Stimulated activated CD4-positive, alpha-beta T cell treated with anti-CD3 and anti-CD28 coated beads, Interleukin-1b, Interleukin-23, amount 100 ng/mL, for 4 hours (primary cell): ENCODE measurements at places on chromosomes 11 and 22.

DNA sequence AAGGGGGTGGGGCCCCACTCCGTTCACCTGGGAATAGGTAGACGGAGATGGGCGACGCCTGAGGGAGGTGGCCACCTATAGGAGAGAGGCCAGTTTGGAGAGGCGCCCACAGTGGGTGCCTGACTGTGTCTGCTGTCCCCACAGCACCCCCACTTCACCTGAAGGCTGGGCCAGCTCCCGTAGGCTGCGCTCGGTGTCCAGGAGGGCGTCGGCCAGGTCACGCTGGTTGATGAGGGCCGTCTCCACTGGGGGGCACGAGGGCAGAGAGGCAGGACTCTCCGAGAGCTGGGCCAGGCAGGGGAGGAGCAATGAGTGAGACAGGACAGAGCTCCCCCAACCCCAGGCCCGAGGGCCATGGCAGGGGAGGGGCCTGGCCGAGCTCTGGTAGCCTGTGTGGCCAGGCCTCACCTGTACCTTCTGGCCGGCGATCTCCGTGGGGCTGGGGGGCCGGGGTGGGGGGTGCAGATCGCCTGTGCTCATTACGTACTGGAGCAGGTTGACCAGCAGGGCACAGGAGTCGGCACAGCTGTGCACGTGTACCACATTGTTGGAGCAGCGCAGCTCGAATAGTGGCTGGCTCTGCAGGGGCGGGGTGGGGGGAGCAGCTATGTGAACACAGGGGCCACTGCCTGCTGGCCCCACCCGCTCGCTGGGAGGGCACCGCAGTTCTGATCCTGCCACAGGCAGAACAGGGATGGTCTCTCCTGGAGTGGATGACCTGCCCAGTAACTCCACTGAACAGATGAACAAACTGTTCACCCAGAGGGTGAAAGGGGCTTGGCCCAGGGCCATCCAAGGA is 14.7 kb downstream of the ATG2A start:
- DNase-seq = no peak

GRCh38 chr11:128472128-128473089 is 114.9 kb downstream of the ETS1 start:
- no peak for DNase-seq

DNA sequence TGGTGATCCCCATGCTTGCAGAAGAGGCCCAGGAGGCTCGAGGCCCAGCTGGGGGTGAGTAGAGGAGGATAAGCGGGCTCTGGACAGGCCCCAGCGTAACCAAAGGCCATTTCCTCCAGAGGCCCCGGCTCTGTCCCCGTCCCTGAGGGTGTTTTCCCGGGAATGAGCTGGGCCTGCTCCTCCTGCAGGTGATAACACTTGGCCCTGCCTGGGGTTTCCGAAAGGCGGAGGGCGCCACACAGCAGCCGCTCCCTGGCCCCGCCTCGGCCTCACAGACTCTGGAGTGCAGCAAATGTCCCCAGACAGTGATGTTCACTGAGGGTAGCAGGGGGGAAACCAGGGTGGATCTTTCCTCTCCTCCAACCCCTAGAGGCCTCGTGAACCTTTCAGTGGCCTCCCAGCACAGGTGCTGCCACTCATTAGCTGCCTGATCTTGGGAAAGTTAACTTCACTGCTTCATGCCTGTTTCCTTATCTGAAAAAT is 10.5 kb upstream of the MGAT3 start:
- DNase-seq = no peak

DNA sequence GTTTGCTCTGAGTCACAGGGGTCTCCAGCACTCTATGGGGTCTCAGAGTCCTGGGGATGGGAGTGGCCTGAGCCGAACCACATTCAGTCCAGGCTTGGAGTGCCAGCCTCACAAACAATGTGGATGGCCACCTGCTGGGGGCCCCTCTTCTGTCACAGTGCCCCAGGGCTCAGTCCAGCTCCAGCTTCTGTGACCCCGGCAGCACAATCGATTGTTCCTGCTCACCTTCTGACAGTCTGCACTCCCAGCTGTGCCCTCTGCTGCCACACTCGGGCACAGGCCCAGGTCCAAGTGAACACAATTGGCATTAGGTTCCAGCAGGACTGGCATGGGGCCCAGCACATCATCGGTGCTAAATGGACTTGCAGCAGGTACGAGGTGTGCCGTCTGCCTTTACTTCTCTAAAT is 84.8 kb downstream of the TP53I11 start:
- DNase-seq = no peak

DNA sequence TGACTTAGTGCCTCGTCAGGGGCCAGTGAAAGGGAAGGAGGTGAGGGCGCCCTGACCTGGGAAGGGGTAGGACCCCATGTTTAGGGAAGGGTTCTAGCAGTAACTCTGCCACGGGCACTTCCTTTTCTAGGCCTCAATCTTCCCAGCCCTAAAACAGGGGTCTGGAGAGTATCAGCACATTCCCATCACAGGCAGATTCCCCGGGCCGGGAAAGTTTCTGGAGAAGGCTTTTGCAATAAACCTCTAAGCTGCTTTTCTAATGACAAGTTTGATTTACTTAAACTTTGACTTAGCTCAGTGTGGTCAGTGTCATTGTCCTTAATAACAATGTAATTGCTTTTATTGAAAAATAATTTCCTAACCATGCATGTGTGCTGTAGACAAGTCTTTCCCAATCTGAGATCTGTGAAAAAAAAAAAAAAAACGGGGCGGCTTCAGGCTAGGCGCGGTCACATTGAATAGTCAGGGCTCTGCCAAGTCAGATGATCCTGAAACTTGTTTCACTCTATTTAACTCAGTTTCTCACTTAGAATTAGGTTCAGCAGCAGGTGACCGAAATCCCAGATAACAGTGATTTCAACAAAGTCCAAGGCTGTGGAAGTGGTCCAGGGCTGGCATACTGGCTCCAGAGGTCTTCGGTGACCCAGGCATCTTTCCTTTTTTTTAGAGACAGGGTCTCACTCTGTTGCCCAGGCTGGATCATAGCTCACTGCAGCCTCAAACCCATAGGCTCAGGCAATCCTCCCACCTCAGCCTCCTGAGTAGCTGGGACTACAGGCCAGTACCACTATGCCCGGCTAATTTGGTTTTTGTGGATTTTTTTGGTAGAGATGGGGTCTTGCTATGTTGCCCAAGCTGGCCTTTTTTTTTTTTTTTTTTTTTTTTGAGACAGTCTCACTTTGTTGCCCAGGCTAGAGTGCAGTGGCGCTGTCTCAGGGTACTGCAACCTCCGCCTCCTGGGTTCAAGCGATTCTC is 19.5 kb upstream of the TAB1 start:
- no peak for DNase-seq

GRCh38 chr11:115459563-115459962 is 44.7 kb downstream of the CADM1 start:
- no peak for DNase-seq

GRCh38 chr11:62925745-62926679 is 4.8 kb upstream of the CHRM1 start:
- DNase-seq = no peak

DNA sequence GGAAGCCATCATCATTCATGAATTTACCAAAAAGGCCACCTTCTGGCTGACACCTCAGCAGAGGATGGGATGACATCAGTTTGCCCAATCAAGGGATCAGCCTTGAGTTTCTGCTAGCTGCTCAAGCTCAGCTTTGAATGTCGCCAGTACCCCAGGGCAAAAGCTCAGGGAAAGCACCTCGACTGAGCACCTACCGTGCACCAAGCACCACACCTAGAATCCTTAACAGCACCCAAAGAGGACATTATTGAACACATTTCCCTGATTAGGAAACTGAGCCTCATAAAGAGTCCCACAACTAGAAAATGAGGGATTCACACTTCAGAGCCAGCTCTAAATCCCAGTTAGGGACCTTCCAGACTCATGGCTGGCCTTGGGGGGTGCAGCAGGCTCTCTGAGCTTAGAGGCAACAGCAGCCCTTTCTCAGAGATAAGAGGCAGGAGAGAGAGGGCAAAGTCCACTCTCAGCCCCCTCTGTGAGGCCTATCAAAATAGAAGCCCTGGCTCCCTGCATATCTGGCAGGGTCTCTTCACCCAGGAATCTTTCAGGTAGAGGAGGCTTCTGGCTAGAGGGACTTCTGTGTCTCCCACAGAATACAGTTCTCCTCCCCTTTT is 13.4 kb upstream of the DAGLA start:
- DNase-seq = no peak

DNA sequence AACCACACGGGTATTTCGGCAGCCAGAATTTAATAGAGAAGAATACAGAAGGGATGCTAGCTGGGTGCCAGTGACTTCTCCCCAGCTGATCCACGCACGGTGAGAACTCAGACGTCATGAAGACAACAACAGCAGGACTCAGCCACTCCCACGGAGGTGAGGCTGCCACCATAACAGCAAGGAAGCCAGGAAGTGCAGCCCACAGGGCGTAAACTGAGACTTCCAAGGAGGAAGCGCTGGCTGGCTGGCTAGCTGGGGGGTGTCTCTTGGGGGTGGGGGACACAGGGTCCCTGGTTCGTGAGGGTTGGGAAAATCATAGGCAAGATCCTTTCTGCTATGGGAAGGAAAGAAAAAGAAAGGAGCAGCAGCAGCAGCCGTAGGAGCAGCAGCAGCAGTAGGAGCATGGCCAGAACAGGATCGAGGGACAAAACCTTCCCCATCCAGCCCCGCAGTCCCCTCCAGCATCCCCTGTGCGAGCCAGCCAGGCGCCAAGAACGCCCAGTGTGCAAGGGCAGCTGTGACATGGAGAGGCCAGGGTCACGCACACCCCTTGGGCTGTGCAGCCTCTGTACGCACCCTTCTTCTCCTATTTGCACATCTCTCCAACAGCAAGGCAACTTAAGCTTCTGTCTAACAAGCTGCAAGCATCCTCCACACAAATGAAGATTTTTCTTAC is 49.6 kb upstream of the SHANK2 start:
- DNase-seq = no peak

GRCh38 chr11:69454018-69454417 is 27.4 kb upstream of the LINC01488 start:
- no peak for DNase-seq

GRCh38 chr11:118928870-118929500 is 3.3 kb upstream of the BCL9L start:
- no peak for DNase-seq

- DNase-seq = no peak
Measured at GRCh38 chr11:69982690-69983570, 95.2 kb upstream of the ANO1 start.

DNA sequence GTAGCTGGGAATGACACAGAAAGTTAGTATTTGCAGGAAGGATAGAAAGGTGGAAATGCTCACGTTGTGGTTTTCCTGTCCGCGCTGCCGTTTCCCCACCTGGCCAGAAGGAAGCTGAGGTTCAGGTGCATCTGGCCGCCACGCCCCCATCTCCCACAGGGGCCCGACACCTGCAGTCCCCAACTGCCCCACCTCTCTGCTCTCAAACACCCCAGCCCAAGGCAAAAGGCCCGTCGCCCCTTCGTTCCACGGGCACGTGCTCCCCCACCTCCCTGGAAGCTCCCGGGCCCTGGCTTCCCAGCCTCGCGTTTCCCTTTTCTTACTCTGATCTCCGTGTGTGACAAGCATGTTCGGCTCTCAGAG is 985.1 kb downstream of the BRD1 start:
- no peak for DNase-seq

DNA sequence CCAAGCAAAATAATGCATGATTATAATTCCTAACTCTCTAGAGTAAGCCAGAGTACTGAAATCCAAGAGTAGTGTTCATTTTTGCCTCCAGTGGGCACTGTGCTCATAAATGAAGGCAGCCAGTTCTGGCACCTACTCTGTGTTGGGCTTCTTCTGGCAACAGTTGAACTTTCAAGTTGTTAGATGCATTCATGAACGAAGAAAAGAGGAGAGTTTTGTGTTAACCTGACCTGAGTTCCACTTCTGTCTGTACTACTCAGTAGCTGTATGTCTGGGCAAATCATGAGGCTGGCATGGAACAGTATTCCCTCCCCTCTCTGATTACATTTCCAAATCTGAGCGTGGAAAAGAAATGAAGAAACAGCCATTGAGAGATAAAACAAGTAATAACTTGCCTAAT is 20.3 kb upstream of the TENM4 start:
- no peak for DNase-seq

DNA sequence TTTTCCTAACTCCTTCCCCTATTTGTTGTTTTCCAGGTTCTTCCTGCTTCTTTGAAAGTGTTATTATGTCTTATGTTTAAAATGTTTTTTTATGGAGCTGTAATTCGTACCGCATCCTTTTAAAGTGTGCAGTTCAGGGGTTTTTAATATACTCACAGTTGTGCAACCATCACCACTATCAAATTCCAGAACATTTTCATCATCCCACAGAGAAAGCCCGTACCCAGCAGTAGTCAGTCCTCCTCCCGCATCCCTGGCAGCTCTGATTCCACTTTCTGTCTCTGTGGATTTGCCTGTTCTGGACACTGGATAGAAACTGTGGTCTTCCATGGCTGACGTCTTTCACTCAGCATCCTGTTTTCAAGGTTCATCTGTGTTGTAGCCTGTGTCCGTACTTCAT is 73.7 kb downstream of the JAM3 start:
- no peak for DNase-seq

DNA sequence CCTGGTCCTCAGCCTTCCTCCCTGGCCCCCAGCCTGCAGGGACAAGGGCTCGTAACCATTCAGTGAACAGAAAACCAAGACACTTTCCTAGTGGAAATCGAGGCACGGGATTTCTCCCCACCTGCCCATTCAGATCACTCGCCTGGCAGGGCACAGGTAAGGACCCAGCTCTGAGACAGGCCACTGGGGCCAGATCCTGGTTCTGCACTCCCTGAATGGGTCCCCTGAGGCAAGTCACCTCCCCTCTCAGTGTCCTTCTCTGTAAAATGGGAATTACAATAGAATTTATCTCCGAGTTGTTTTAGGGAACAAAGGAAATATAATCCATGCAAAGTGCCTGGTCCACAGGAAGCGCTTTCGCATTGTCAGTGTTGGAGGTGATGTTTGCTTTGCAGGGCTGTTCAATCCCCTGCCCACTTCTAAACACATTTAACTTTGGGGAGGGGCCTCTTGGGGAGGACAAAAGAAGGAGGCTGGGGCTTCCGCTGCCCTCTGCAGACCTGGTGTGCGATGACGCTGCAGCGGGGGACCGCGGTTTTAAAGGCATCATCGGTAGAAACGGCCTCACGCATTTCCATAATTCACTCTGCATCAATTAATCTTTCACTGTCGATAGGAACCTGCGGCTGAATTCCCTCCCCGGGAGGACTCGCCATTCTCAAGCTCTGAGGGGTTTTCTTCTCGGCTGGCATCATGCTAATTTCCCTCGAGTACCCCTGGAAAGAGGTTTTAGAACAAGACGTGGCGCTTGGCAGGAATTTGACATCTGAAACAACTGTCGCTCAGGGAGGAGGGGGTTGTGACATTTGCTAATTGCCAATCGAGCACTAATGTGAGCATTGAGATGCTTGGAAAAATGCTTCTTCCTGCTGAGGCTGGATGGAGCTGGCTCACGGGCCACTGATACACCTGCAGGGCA is 70.4 kb upstream of the FGF3 start:
- DNase-seq = no peak

DNA sequence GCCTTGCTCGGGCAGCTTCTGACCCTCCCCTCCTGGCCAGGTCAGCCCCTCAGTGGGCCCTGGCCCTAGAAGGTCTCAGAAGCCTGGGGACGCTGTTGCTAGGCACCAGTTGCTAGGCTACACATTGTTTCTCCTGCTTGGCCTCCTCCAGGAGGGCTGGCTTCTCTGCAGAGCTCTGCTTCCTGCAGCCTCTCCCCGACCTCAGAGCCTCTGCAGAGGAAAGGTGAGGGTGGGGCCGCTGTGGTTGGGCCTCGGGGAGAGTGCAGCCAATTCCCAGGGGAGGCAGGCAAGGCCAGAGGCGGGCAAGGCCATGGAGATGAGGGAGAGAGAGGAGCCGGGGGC is 27.6 kb upstream of the LRRC10B start:
- DNase-seq = no peak

GRCh38 chr11:30908272-30908671 is 322.1 kb upstream of the MPPED2 start:
- no peak for DNase-seq
